ENCODE measurements at places on chromosomes 3 and 15.

GRCh38 chr15:98953968-98954367, 53.6 kb downstream of the PGPEP1L start:
- DNase-seq: no peak

- no peak for DNase-seq
Measured at GRCh38 chr3:139340784-139341183, 3.0 kb upstream of the MRPS22 start.

DNA sequence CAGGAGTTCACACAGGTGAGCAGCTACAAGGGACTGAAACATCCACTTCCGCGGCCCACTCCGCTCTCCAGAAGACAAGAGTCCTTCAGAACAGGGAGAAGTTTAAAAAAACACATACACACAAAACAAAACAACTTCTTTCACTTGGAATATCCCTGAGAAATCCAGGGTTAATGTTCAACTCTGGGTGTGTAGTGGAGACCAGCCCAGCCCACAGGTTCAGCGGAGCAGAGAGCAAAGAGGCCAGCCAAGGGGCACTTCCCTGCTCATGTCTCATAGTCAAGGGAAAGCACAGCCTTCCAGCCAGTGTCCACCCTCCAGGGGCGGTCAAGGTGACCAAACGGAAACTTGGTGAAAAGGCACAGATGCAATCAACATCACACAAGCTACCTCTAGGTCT, 41.6 kb downstream of the WNT5A start:
- DNase-seq: no peak

DNA sequence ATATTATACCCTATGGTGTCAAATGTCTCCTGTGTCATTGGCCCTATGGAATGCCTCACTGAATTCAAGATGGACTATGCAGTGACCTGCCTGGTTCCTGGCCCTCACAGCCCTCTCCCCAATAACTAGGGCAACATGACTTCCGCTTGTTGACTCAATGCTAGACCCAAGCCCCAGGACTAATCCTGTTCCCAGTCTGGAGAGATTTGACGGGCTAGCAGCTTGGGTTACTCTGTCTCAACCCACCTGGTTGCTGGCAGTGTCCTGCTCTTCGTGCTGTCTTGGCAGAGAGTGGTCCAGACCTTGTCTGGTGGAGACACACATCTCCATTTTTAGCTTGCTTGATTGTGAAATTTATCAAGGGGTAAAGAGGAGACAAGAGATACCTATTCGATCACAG, 135.8 kb upstream of the HES1 start:
- no peak for DNase-seq

DNA sequence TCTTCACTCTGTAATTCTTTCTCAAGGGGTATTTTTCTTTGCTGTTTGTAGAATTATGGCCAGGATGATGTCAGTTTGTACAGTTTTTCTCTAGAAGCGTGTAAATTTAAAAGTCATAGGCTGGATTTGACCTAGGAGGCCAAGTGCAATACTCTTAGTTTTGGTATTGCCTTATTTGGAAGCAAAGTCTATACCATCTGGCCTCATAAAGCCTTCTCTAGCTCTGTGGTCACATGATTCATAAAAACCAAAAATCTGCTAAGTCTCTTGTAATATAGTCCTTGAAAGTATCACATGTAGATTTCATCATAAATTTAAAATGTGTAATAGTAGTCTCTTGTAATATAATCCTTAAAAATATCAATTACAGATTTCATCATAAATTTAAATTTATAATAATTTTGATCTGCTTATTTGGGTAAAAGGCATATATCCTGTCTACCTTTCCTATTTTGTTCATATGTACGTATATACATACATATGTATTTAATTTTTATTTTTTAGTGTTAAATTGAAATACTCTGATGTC, 25.6 kb downstream of the TEX9 start:
- DNase-seq: no peak

DNA sequence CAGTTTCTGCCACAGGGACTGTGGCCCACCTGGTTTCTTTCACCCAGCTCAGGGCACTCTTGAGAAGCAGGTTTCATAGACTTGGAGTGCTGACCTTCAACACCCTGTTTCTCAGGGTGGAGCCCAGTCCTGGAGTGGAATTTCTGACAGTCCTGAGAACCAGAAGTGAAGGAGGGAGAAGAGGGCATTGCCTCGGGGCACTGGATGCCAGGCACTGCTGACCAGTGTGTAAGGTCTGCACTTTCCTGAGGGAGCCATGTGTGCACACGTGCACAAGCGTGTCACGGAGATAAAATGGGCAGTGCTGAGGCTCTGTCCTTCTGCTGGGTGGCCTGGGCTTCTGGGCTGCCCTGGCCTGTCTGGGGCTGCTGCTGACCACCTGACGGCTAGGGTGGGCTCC, 118.5 kb downstream of the SEC22A start:
- no peak for DNase-seq

Data from activated CD8-positive, alpha-beta memory T cell treated with anti-CD3 and anti-CD28 coated beads for 48 hours (primary cell).